ENCODE measurements at places on chromosomes 1 and 21. TPM values are rescaled to one million over a fixed set of nuclear protein-coding genes. Genes with fewer than 3 reads are reported as not detected.
A peak's percentile ranks its signal among the peaks of the same experiment; 100 is the strongest.

GRCh38 chr1:92805216-92805615 lies 20.3 kb upstream of the EVI5 start:
- no peaks in the 10 kb centered on the region for H3K36me3 ChIP-seq
- no peak for DNase-seq

Gene PDZK1
- total RNA-seq = 1.5 TPM

GRCh38 chr1:15618077-15618654 lies 908 bp downstream of the DDI2 start:
- no peak for DNase-seq
- H3K27ac ChIP-seq = peak overlapping the region; percentile 87
- peak overlapping the region; percentile 93 for H3K4me3 ChIP-seq

DNA sequence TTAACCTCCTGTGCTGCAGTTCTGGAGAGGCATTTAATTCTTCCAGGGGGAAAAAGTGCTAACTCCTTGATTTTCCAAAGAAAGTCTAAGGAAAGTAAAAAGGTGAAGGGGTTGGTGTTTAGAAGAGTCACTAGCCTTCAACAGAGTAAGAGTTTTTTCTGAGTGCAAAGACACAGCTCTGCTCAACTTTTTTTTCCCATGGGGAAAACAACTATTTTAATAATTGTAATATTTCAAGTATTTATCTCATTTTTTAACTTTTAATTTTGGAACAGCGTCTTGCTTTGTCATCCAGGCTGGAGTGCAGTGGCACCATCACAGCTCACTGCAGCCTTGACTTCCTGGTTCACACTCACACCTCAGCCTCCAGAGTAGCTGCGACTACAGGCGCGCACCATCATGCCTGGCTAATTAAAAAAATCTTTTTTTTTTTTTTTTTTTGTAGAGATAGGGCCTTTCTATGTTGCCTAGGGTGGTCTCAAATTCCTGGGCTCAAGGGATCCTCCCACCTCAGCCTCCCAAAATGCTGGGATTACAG lies 202.6 kb downstream of the APP start:
- DNase-seq = no peak
- H3K4me3 ChIP-seq = no peak overlapping the region
- peaks cover 3% of the 10 kb centered on the region for H3K4me1 ChIP-seq
- H3K27ac ChIP-seq = no peak overlapping the region

- peaks cover 2% of the 10 kb centered on the region for H3K27me3 ChIP-seq
- no peak overlapping the region for H3K27ac ChIP-seq
- H3K4me3 ChIP-seq = no peak overlapping the region
- H3K36me3 ChIP-seq = no peaks in the 10 kb centered on the region
- peak; percentile 42 for DNase-seq
Observed at GRCh38 chr1:181423301-181423918, 59.9 kb upstream of the CACNA1E start.

Gene NIBAN1
- 91.7 TPM for total RNA-seq

Gene IQGAP3
- 1.3 TPM for total RNA-seq

GRCh38 chr1:243945727-243946126 lies 95.7 kb upstream of the AKT3 start:
- no peaks in the 10 kb centered on the region for H3K27me3 ChIP-seq
- H3K4me1 ChIP-seq = no peaks in the 10 kb centered on the region
- no peak overlapping the region for H3K4me3 ChIP-seq
- H3K36me3 ChIP-seq = no peaks in the 10 kb centered on the region
- no peak overlapping the region for H3K27ac ChIP-seq
- no peak for DNase-seq

GRCh38 chr1:45198185-45198584 lies 8.2 kb downstream of the ZSWIM5 start:
- H3K36me3 ChIP-seq = no peaks in the 10 kb centered on the region
- H3K4me3 ChIP-seq = no peak overlapping the region
- H3K27me3 ChIP-seq = no peaks in the 10 kb centered on the region
- H3K4me1 ChIP-seq = no peaks in the 10 kb centered on the region
- H3K27ac ChIP-seq = no peak overlapping the region
- DNase-seq = no peak

- no peaks in the 10 kb centered on the region for H3K27me3 ChIP-seq
- H3K4me3 ChIP-seq = no peak overlapping the region
- no peak for DNase-seq
- H3K27ac ChIP-seq = no peak overlapping the region
- no peaks in the 10 kb centered on the region for H3K4me1 ChIP-seq
- no peaks in the 10 kb centered on the region for H3K36me3 ChIP-seq
Observed at GRCh38 chr1:30575066-30575465, 148.3 kb downstream of the MATN1 start.

DNA sequence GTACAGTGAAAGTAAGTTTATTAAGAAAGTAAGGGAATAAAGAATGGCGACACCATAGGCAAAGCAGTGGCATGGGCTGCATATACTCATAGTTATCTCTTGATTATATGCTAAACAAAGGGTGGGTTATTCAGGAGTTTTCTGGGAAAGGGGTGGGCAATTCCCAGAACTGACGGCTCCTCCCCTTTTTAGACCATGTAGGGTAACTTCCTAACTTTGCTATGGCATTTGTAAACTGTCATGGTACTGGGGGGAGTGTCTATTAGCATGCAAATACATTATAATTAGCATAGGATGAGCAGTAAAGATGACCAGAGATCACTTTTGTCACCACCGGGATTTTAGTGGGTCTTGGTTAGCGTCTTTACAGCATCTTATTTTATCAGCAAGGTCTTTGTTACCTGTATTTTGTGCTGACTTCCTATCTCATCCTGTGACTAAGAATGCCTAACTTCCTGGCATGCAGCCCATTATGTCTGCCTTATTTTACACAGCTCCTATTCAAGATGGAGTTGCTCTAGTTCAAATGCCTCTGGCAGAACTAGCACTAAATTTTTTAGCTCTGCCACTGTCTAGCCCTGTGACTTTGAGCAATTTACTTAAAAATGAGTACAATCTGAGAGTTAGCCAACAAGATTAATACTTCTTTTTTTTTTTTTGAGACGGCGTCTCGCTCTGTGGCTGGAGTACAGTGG lies 110.3 kb upstream of the PALMD start:
- no peaks in the 10 kb centered on the region for H3K36me3 ChIP-seq
- H3K27me3 ChIP-seq = no peaks in the 10 kb centered on the region
- no peaks in the 10 kb centered on the region for H3K4me1 ChIP-seq
- H3K27ac ChIP-seq = no peak overlapping the region

DNA sequence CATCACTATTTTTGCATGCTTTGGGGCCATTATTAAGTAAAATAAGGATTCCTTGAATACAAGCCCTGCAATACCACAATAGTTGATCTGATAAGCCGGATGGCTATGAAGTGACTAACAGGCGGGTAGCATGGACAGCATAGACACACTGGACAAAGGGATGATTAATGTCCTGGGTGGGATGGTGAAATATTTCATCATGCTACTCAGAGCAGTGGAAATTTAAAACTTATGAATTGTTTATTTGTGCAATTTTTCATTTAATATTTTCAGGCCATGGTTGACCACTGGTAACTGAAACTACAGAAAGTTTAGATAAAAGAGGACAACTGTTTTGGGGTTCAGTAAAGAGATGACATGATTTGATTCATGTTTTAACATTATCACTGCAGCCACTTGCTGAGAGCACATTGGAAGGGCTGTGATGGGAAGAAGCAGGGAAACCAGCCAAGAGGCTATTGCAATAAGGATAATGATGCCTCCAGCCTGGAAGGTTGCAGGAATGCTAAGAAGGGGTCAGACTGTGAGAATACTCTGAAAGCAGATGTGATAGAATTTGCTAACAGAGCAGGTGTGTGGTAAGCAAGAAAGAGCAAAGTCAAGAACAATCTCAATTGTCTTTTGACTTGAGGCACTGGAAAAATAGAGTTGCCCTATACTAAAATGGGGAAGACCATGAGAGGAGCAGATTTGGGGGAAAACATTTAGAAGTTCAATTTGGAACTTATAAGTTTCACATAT lies 62.5 kb upstream of the TNFSF4 start:
- H3K27me3 ChIP-seq = no peaks in the 10 kb centered on the region
- H3K4me1 ChIP-seq = peaks cover 2% of the 10 kb centered on the region
- no peaks in the 10 kb centered on the region for H3K36me3 ChIP-seq
- no peak overlapping the region for H3K27ac ChIP-seq
- H3K4me3 ChIP-seq = no peak overlapping the region

DNA sequence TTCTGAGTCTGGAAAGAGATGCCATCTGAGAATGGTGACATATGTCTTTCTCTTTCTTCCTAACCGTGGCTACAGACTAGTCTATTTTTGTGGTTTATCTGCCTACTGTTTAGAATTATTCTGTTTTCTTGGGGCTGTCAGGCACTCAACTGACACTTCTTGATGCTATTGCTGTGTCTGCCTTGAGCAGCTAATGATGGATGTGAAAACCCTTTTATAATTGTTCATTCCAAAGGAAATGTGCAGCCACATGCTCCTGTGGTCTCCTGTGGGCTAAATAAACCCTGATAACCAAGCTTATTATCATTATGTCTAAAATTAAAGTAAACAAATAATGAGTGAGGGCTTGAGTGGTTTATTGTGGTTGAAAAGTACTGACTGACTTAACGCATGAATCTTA lies 52.7 kb upstream of the CXADR start:
- H3K27ac ChIP-seq = no peak overlapping the region
- no peak overlapping the region for H3K4me3 ChIP-seq
- no peaks in the 10 kb centered on the region for H3K36me3 ChIP-seq
- H3K4me1 ChIP-seq = peaks cover 5% of the 10 kb centered on the region
- peak; percentile 40 for DNase-seq
- H3K27me3 ChIP-seq = no peaks in the 10 kb centered on the region

DNA sequence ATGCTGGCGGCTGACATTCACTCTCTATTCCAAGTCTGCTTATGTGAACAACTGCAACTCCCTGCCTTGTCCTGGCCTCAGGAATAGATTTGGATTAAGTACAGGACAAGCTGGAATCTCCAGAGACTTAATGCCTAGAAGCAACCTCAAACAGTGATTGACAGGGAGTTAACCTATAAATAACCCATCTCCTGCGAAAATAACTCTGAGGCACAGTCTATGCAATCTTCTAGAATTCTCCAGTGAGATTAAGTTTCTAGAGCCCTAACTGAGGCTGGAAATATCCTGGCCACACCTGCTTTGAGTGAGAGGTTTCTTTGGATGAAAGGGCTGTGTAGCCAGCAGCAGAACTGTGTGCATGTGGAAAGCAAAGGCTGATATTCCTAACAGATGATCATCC lies 25.3 kb upstream of the ATP1A1 start:
- H3K27ac ChIP-seq = no peak overlapping the region
- no peaks in the 10 kb centered on the region for H3K36me3 ChIP-seq
- no peaks in the 10 kb centered on the region for H3K27me3 ChIP-seq
- no peaks in the 10 kb centered on the region for H3K4me1 ChIP-seq
- no peak for DNase-seq
- no peak overlapping the region for H3K4me3 ChIP-seq

- H3K4me1 ChIP-seq = peaks cover 5% of the 10 kb centered on the region
- H3K27ac ChIP-seq = no peak overlapping the region
- H3K27me3 ChIP-seq = no peaks in the 10 kb centered on the region
- no peaks in the 10 kb centered on the region for H3K36me3 ChIP-seq
Observed at GRCh38 chr1:184563308-184563707, 176.5 kb downstream of the C1orf21 start.

Gene PADI4
- not detected for total RNA-seq

DNA sequence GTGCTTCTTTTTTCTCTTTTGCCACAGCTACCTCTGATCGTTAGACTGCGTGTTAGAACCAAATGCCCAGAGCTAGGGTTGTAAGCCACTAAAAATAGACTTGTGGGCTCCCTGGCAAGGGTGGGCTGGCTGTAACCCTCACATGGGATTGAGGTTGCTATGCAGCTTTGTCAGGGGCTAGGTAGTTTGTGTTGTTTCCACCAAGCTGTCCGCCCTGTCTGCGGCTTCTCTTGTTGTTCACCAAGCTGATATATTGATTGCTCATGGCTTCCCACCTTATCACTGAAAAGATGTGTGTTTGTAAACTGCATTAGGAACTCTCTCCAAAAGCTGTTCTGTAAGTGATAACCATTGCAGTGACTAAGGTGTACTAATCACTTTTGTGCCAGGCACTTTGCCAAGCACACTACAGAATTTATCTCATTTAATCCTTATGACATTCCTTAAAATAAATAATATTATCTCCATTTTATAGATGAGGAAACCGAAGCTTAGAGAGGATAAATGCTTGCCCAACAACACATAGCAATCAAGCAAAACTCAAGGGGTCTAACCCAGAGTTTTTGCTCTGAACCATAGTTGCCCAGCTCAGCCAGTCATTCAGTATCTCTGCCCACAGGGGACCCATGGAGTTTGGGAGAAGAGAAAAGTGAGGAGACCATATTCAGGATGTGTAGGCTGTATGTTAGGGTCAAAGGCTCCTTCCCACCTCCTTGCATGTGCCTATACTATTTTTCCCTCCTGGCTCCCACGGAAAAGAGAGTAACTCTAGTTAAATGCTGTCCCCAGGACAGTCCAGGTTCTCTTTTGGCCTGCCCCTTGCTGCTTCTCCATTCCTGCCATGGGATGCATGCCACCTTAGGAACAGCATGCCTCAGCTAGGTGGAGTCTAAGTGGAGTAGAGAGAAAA lies 42.2 kb upstream of the TARBP1 start:
- peaks cover 6% of the 10 kb centered on the region for H3K4me1 ChIP-seq
- H3K4me3 ChIP-seq = no peak overlapping the region
- H3K27ac ChIP-seq = no peak overlapping the region
- H3K27me3 ChIP-seq = no peaks in the 10 kb centered on the region
- no peak for DNase-seq

DNA sequence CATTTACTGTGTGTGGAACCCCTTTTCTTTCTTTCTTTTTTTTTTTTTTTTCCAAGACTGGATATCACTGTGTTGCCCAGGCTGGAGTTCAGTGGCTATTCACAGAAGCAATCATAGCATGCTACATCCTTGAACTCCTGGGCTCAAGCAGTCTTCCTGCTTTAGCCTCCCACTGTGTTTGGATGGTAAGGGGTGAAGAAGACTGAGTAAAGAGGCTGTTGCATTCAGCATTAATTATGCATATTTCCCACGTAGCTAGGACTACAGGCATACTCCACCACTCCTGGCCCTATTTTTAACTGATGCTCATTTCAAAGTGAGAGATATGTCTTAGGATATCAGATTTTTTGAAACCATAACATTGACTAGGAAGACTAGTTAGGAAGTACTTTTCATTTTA lies 39.5 kb downstream of the PHACTR4 start:
- no peaks in the 10 kb centered on the region for H3K36me3 ChIP-seq
- no peaks in the 10 kb centered on the region for H3K4me1 ChIP-seq
- no peak overlapping the region for H3K4me3 ChIP-seq
- DNase-seq = no peak
- no peaks in the 10 kb centered on the region for H3K27me3 ChIP-seq

- no peaks in the 10 kb centered on the region for H3K4me1 ChIP-seq
- no peak overlapping the region for H3K27ac ChIP-seq
- no peak overlapping the region for H3K4me3 ChIP-seq
- H3K36me3 ChIP-seq = no peaks in the 10 kb centered on the region
- peaks cover 94% of the 10 kb centered on the region for H3K27me3 ChIP-seq
- no peak for DNase-seq
Observed at GRCh38 chr1:197911857-197912696, 5.1 kb upstream of the LHX9 start.

- no peaks in the 10 kb centered on the region for H3K4me1 ChIP-seq
- H3K27me3 ChIP-seq = no peaks in the 10 kb centered on the region
- no peak overlapping the region for H3K4me3 ChIP-seq
- no peak for DNase-seq
- no peak overlapping the region for H3K27ac ChIP-seq
Observed at GRCh38 chr1:2259668-2260402, 31.7 kb downstream of the SKI start.

Gene CCDC17
- 0.99 TPM for total RNA-seq

GRCh38 chr1:182485861-182486260 lies 35.9 kb downstream of the RGSL1 start:
- DNase-seq = no peak
- H3K4me1 ChIP-seq = no peaks in the 10 kb centered on the region
- no peaks in the 10 kb centered on the region for H3K27me3 ChIP-seq
- H3K27ac ChIP-seq = no peak overlapping the region
- no peak overlapping the region for H3K4me3 ChIP-seq
- no peaks in the 10 kb centered on the region for H3K36me3 ChIP-seq
